Brain (organoid and tissue), 16 donors: ENCODE measurements at places on chromosomes 3 and 15. TPM values are rescaled to one million over a fixed set of nuclear protein-coding genes. Genes with fewer than 3 reads are reported as not detected.

DNA sequence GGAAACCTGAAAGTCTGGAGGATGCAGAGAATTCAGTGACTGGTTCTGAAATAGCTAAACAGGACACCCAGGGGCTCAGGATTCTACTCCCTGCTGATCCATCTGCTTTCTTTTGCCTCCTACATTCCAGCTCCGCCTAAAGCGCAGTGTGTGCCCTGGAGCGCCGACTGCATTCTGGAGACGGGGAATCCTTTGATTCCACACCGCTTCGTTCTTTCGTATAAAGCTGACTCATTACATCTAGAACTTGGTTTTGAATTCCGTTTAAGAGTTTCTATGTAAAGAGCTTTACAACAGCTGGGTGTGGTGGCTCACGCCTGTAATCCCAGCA lies 61.8 kb downstream of the SENP2 start:
- no peak for DNase-seq

- DNase-seq = no peak
These were observed 1.6 kb downstream of the FRMD4B start for GRCh38 chr3:69384326-69384725.

GRCh38 chr3:174620138-174620537 lies 239.0 kb upstream of the NAALADL2 start:
- DNase-seq = no peak

Gene SHC4
- polyA plus RNA-seq = 0.78 TPM

DNA sequence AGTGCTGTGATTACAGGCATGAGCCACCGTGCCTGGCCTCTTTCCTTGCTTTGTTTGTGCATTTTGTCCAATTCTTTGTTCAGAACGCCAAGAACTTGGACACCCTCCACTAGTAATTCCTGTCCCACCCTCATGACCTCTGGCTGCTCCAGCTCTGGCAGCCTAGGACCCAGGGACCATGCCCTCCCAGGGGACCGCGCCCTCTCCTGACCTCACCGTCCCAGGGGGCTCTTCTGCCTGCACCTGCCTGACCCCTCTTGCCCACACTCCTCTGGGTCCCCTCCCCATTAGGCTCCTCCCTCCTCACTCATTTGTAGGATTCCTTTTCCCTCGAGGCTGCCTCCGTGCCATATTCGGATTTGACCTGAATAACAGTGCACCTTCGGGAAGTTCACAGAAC lies 41.1 kb downstream of the FSD2 start:
- no peak for DNase-seq

DNA sequence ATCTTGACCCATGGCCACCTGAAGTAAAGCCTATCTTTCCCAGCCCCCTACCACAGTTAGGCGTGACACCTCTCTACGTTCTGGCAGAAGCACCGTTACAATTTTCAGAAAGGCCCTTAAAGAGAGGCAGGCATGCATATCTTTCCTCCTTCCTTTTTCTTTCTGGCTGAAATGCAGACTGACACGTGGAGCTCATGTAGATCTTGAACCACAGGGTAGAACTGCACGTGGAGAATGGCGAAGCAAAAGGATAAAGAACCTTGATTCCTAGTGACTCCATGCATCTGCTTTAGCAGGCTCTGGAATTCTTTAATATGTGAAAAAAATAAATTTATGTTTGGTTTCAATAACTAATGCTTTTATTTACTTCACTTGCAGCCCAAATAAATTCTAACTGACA lies 166.6 kb downstream of the CPNE4 start:
- DNase-seq = no peak

DNA sequence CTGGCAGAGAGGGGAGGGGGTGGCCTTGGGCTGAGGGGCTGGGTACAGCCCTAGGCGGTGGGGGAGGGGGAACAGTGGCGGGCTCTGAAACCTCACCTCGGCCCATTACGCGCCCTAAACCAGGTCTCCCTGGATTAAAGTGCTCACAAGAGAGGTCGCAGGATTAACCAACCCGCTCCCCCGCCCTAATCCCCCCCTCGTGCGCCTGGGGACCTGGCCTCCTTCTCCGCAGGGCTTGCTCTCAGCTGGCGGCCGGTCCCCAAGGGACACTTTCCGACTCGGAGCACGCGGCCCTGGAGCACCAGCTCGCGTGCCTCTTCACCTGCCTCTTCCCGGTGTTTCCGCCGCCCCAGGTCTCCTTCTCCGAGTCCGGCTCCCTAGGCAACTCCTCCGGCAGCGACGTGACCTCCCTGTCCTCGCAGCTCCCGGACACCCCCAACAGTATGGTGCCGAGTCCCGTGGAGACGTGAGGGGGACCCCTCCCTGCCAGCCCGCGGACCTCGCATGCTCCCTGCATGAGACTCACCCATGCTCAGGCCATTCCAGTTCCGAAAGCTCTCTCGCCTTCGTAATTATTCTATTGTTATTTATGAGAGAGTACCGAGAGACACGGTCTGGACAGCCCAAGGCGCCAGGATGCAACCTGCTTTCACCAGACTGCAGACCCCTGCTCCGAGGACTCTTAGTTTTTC lies 4.9 kb downstream of the ISL2 start:
- peak; percentile 24 for DNase-seq

- DNase-seq = no peak
These were observed 55.0 kb upstream of the CTDSPL start for GRCh38 chr3:37806505-37807200.

DNA sequence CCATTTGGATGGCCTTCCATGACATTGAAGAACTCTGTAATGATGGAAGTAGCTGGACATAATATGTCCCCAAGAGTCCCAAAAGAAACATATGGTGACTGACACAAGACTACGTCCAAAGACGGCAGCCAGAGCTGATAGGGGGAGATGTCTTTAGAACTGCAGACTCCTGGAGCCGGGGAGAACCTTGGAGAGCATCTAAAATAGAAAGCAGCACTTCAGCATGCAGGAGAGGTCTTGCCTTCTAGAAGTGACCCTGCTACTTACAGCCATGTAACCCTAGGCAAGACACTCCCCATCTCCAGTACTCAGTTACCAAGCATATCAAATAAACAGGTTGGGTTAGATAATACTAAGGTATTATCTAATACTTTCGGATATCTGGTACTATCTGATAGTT lies 143.8 kb upstream of the BCL6 start:
- DNase-seq = no peak

Gene PCLAF
- 14.7 TPM for polyA plus RNA-seq

DNA sequence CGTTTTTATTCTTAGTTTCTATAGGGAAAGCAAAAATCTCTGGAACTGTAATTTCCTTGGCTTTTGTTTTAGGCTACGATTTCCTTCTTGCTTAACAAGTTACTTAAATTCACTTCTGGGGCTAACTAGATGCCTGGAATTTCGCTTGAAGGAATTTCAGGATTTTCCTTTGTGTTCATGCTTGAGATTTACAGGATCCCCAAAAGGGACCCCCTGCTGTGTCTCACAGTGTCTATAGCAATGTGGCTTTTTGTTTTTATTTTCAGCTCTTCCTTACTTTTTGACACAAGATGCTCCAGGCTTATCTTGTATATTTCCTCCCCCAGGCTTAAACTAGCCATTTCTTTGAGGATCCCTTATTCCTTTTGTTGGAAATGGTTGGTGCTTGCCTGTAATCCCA lies 95.5 kb upstream of the DPPA4 start:
- DNase-seq = no peak

- DNase-seq = peak; percentile 20
These were observed 302.2 kb upstream of the CTDSPL start for GRCh38 chr3:37559461-37559860.

DNA sequence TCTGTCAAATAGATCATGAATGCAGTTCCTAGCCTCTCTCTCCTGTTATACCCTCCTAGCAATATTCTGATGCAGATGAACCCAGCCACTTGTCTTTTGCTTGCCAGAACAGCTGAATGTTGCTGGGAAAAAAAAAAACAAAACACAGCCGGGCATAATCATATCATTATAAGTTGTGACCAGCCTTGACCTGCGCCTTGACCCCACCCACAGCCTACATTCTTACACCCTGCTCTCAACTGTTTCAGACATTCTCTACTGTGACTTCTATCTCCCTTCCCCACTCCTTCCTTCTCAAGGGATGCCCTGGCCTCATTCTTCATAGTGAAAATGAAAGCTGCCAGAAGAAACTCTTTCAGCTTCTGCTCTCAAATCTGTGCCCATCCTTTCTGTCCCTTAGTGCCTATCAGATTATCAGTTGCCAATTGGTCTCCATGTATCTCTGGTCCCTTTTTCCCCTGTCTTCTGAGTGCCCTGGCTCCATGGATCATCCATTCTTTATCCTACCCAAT lies 389.1 kb upstream of the TPRG1 start:
- no peak for DNase-seq

DNA sequence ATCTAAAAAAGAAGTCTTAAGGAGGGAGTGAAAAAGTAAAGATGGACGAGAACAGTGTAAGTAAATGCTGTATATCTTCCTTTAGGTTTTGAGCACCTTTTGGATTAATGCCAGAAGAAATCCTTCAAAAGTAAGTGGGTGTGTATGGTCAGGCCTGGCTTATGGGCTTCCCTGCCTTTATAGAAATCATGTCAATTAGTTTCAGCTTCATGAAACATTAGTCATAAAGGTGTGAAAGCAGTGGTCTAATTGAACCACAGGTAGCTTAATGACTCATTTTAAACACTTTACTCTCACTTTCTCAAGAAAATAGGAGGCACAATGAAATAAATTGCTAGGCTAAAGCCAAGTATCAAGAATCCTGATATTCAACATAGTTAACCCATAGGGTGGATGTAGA lies 467.4 kb upstream of the DPPA4 start:
- no peak for DNase-seq

DNA sequence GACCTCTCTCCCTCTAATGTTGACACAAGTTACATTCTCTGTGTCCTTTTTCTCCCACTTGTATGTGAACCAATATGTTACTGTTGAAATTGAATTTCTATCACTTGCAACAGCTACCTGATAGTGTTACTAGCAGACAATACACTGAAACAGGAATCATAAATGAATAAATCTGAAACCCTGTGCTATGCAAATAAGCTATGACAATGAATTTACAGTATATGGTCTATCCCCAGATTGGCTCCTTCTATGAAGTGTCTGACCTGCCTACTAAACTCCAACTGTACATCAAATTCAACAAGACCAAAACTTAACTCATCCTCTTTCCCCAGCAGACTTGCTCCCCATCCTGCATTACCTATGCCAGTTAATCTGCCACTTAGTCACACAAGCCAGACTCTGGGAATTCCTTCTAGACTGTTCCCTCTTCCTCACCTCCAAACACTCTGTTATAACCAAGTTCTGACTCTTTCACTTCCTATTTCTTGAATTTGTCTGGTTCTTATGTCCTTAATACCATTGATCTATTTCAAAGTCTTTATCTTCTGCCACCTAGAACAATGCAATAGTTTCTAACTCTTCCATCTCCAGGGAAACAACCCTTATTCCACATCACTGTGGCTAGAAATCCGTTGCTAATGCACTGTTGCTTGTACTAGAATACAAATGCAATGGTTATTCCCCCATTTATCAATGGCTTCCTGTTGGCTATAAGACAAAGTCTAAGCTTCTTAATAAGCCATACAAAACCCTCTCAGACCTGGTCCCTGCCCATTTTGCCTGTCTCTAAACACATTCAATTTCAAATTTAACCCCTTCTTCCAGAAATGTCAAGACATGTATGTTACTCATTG lies 13.4 kb upstream of the ZNF639 start:
- no peak for DNase-seq

Gene CTXN2
- 0.90 TPM for polyA plus RNA-seq

DNA sequence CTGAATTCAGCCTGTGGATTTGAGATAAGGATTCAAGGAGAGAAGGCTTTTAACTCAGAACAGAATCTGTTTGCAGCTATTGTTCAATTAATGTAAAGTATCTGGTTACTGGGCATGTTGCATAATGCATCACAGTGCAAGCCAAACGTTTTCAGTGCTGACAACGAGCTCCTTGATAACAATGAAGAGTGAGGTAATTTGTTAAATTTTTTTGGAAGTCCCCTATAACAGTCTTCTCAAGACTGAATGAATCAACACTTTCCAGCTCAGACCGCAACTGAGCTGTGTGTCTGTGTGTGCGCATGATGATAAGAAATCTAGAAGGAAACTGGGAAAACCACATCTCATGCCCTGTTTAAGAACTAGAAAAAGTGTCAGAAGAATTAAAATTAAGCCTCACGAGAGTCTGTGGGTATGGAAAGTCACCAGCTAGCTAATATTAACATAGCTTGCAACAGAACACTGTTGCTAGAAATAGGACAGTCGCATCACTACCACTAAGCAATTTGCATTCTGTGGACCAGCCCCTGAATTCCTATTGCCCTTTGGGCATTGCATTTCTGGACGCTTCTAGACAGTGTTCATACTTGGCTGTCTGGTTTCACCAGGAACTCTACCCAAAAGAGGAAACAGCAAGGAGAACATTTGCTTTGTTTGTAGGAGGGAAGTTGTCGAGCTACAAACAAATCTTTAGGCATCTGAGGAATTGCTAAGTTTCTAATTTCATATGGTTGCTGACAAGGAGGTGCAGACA lies 43.7 kb upstream of the ATP2C1 start:
- peak; percentile 41 for DNase-seq

DNA sequence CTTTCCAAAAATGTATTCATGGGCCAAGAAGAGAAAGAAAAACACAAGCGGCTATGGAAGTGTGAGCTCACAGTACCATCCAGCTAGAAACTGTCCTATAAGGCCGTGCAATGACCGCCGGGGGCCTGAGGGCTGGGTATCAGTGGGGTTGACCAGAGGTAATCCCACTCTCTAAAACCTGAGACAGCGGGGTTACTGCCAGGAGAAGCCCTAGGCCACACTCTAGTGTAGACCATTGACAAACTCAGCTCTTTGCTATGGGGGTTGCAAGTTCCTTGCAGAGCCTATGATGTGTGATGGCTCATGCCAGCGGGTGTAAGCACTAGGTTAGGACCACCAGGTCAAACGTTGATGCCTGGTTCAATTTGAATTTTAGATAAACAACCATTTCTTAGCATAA lies 25.9 kb upstream of the SLCO2A1 start:
- no peak for DNase-seq

DNA sequence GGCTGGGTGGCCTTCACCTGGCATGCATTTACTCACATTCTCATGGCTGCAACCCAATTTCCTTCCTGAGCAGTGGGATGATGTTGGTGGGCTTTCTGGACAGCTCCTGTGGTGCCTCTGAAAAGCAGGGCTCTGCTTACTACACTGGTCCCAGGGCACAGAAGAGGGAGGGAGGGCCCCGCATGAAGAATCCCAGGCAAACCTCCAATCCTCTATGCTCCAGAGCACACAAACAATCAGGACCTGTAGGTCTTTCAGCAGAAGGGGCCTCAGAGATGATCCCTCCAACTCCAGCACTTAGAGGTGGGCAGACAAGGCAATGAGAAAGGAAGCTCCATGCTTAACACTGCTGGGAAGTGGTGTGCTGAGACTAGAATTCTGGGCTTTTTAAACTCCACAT lies 231.7 kb upstream of the ICE2 start:
- no peak for DNase-seq
